CD4-positive, alpha-beta memory T cell (primary cell): ENCODE measurements at places on chromosomes 7 and 10.
A peak's percentile ranks its signal among the peaks of the same experiment; 100 is the strongest.

- no peak for DNase-seq
Observed at GRCh38 chr7:79352323-79352722, 101.1 kb downstream of the MAGI2 start.

GRCh38 chr7:73520673-73521635, 1.1 kb downstream of the BAZ1B start:
- no peak for DNase-seq

GRCh38 chr10:30915146-30915545, 116.5 kb downstream of the ZNF438 start:
- DNase-seq: no peak

DNA sequence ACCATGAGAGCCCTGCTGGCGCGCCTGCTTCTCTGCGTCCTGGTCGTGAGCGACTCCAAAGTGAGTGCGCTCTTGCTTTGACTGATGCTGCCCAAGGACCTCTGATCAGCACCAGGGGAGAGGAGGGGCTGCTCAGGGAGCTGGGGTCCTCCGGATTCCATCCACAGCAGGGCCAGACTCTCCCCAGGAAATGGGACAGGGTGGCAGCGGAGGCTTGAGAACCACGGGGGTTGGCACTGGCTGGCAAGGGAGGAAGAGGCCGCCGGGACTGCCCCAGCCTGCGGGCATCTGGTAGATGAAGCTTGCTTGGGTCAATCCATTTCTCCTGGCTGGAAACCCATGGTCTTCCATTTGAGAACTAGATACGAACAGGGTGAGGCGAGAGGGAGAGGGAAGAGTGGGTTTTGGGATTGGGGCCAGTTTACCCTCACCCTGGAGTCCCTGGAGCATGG, 647 bp downstream of the PLAU start:
- DNase-seq: peak; percentile 41

- no peak for DNase-seq
Observed at GRCh38 chr7:14381306-14381705, 391.8 kb upstream of the ETV1 start.

DNA sequence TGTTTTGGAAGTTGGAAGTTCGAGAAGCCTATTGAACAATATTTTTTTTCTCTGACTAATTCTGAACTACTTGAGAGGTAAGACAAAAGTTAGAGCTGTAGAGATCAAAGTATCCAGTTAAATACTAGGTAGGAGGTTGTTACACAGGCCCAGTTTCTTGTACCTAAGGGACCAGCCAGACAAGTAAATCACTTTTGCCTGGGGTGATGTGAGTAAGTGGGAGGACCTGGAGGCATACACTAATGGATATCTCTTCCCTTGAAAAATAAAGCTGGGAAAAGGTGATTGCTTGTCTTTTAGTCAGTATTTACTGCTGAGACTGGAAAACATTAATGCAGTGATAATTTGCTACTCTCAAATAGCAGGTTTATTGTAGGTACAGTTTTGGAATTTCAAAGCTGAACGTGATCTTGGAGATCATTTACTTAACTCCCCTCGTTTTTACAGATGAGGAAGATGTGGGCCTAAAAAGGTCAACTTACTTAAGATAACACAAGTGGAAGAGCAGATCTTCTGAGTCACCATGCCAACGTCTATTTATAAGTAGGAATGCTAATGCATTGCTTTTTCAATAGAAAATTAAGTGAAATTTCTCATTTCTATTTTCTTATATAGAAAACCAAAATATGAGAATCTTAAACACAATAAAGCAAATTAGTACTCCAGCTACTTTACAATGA, 181.3 kb downstream of the PPP1R9A start:
- DNase-seq: no peak

DNA sequence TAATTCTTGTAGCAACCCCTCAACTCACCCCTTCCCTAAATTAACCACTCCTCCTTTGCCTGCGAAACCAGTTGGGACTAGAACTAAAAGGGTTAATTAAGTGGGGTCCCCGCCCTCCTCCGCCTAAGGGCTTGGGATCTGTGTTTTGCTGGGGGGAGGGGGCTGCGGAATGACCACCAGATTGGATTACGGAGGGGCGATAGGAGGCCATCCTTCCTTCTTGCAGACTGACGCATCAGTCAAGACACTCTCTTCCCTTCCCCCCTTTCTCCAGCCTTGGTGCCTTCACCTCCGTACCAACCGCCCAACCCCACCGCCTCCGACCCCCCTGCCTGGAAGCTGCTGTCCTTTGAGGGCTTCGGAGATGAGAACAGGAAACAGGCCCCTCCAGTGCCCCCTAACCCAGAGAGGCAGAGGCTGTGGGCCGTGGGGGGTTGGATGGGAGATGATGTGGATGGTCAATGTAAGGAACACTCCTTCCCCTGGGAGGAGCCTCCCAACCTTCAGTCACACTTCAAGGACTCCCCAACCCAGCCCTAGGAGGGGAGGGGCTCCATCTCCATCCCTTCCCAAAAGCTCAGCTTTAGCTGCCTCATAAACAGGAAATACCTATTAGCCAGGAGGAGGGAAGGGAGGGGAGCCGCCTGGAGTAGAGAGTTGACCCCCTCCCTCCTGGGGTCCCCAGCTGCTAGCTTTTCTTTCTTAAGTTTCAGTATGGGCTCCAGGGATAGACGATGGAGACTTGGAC, 997 bp upstream of the LDB1 start:
- no peak for DNase-seq

DNA sequence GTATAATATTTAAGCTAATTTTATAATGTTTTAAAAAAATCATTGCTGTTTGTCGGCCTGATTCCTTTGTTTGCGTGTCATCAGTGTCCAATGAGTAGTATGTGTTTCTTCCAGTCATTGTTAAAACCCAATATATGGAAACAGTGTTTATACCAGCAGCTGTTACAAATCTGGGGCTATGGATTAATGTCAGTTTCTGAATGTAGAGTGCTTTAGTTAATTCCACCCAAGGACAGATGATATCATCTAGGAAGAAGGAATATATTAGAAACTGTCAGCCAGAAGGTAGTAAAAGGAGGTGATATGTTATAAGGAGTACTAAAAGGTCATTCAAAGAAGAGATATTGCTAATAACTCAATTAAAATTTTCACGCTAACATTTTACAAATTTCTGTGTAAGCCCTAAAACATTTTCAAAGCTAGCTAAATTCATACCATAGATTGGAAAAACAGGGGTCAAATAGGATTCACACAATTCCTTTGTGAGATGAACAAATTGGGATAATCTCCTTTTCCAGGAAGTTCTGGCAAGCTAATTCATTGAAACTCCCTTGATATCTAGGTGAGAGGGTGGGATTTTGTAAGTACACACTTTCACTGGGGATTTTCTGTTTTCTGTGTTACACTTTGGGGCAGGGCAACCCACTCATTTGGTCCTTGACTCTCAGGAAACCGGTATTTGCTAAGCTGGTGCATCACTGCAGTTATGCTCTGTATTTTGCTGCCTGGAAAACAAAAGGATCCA, 448.8 kb downstream of the LRMDA start:
- no peak for DNase-seq

- no peak for DNase-seq
Observed at GRCh38 chr10:129773359-129773990, 190.6 kb downstream of the EBF3 start.

GRCh38 chr7:44438816-44439215, 51.6 kb downstream of the NUDCD3 start:
- no peak for DNase-seq

GRCh38 chr10:91788527-91788926, 9.7 kb upstream of the TNKS2 start:
- DNase-seq: no peak

- no peak for DNase-seq
Observed at GRCh38 chr10:113247050-113247449, 297.0 kb downstream of the TCF7L2 start.

- DNase-seq: no peak
Observed at GRCh38 chr7:19971956-19972355, 198.5 kb upstream of the TMEM196 start.

DNA sequence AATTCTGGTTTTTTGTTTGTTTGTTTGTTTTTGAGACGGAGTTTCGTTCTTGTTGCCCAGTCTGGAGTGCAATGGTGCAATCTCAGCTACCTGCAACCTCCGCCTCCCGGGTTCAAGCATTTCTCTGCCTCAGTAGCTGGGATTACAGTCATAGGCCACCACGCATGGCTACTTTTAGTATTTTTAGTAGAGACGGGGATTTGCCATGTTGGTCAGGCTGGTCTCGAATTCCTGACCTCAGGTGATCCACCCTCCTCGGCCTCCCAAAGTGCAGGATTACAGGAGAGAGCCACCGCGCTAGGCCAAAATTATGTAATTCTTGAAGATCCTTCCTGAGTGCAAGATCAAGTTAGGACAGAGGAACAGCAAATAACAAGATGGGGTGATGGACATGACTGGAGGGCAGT, 719 bp downstream of the ZNF33B start:
- DNase-seq: no peak

DNA sequence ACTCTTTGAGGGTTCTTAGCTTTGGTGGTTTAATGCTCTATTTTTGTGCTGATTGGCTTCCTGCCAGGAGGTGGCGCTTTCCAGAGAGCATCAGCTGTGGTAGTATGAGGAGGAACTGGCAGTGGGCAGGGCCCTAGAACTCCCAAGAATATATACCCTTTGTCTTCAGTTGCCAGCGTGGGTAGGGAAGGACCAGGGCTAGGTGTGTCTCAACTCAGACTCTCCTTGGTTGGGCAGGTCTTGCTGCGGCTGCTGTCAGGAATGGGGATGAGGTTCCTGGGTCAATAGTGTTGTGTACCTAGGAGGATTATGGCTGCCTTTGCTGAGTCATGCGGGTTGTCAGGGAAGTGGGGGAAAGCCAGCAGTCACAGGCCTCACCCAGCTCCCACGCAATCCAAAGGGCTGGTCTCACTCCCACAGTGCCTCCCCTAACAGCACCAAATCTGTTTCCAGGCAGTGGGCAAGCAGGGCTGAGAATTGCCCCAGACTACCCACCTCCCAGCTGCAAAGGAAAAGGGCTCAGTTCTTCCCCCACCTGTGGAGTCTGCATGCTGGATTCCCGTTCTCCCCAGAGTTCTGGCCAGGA, 191.5 kb downstream of the PHTF2 start:
- DNase-seq: no peak

DNA sequence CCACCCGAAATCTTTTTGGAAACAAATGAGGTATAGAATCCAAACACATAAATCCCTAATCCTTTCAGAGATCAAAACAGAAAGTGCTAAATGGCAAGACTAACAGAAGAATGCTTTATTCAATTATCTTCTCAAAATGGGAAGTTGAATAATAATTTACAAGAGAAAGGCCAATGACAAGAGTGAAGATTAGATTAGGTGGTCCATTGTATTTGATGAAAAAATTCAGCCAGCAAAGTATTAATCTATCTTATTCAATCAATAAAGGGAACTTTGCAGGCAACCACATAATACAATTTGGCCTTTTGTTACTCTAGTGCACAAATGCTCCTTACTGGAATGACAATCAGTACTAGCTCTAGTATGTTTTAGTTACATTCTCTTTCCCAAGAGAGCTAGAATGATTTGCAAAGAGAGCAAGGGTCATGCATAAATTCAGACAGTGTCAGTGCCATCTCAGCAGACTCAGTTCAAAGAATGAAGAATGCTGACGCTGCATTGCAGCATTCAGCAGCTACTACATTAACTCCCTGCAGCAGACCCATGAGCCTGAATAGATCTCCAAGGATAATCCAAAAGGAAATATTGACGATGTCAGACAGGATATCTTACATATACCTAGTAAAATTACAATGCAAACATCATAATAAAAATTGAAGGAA, 131.8 kb downstream of the ANK3 start:
- DNase-seq: no peak

DNA sequence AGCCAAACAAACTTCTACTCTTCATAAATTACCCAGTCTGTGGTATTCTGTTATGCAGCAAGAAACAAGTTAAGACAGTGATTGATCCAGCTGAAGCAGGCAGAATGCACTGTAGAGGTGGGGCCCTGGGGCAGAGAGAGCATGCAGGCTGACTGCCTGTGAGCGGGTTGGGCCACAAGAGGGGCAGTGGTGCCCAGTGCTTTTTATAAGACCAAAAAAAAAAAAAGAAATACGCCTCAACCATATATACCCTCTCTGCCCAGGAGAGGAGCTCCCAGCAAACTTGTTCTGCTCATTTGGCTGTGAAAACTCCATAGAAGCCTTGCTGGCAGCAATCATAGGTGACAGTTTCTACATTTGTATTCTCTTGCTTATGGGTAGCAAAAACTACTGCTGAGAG, 104.7 kb downstream of the SORBS1 start:
- DNase-seq: no peak

GRCh38 chr7:37765872-37766525, 82.4 kb upstream of the NME8 start:
- DNase-seq: no peak

- peak; percentile 68 for DNase-seq
Observed at GRCh38 chr10:71569775-71570588, 149.6 kb downstream of the C10orf105 start.

DNA sequence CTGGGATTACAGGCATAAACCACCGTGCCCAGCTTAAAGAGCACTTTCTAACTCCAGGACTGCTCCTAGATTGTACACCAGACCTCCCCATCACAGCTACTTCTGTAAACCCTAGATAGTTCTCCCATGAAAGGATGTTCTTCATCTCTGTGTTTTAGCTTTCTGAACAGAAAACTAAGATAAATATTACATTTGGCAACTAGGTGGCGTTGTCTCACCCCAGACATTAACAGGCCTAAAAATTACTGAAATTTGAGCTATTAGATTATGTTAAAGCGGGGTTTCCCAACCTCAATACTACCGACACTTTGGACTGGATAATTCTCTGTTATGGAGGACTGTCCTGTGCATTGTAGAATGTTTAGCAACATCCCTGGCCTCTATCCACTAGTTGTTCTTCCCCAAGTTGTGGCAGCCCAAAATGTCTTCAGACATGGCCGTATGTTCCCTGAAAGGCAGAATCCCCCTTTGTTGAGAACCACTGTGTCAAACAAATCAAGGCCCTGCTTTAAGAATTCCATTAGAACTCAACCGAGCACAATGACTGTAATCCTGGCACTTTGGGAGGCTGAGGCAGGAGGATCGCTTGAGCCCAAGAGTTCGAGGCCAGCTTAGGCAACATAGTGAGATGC, 19.1 kb downstream of the ATOH7 start:
- DNase-seq: no peak

GRCh38 chr7:133857376-133858119, 269.6 kb upstream of the LRGUK start:
- no peak for DNase-seq

GRCh38 chr7:139094596-139094995, 14.9 kb downstream of the ZC3HAV1 start:
- DNase-seq: no peak

DNA sequence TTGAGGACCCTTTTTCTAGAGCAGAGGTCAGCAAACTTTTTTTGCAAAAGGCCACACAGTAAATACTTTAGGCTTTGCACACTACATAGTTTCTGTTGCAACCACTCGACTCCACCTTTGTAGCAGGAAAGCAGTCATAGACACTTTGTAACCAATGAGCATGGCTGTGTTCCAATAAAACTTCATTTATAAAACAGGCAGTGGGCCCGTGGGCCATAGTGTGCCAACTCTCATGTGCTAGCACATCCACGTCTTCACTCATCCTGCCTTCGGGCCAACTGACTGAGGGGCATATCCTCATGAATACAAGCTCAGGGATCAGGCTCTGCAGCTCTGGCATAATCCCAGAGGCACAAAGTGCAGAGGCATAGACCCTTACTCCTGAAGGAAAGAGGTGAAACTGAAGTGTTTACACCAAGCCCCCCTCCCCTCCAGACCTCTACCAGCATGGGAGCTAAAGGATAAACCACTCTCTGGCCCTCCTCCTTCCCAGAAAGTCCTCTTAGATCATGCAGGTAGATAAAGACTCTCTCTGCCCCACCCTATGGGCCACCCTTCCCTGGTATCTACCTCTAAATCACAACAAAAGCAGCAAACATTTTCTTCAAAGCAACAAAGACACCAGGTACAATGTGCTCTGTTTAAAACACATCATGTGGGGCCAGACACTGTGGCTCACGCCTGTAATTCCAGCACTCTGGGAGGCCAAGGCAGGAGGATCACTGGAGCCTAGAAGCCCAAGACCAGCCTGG, 71.0 kb downstream of the DLG5 start:
- DNase-seq: no peak
